Activated naive CD4-positive, alpha-beta T cell treated with anti-CD3 and anti-CD28 coated beads, Interleukin-2, amount 50 U/mL, for 16 hours (primary cell): ENCODE measurements at places on chromosomes 2 and 18.

GRCh38 chr2:41610501-41611190, 437.2 kb upstream of the PKDCC start:
- no peak for DNase-seq

- no peak for DNase-seq
These were observed 265.3 kb upstream of the PKDCC start for GRCh38 chr2:41782306-41783158.

GRCh38 chr2:170091436-170091835, 86.5 kb upstream of the MYO3B start:
- DNase-seq = no peak

- no peak for DNase-seq
These were observed 230.9 kb downstream of the LOXHD1 start for GRCh38 chr18:46426021-46426678.

DNA sequence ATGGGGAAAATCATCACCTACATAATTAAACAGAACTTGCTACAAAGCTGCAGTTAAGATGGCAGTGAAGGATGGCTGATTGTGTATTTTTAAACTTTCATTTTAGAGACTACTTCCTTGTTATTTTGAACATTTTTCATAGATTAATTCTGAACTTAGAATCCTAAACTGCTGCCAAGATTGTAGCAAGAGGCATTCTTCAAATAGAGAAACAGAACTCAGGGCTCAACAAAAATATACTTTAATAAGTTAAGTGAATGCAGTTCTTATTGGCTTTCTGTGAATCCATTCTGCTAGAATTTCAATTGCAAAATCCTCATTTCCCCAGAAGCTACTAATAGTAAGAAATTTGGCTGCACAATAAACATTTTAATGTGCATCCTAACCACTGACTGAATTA, 160.3 kb downstream of the L3MBTL4 start:
- DNase-seq = no peak

GRCh38 chr2:47062681-47063537, 92.2 kb downstream of the STPG4 start:
- DNase-seq = no peak

DNA sequence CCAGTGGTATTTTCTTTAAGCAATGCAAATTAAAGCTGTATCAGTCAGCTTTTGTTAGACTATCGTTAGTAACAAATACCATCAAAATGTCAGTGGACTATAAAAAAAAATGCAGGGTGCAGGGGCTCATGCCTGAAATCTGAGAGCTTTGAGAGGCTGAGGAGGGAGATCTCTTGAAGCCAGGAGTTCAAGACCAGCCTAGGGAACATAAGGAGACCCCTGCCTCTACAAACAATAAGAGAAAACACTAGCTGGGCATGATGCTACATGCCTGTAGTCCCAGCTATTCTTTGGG, 253.7 kb downstream of the MYCN start:
- DNase-seq = no peak

DNA sequence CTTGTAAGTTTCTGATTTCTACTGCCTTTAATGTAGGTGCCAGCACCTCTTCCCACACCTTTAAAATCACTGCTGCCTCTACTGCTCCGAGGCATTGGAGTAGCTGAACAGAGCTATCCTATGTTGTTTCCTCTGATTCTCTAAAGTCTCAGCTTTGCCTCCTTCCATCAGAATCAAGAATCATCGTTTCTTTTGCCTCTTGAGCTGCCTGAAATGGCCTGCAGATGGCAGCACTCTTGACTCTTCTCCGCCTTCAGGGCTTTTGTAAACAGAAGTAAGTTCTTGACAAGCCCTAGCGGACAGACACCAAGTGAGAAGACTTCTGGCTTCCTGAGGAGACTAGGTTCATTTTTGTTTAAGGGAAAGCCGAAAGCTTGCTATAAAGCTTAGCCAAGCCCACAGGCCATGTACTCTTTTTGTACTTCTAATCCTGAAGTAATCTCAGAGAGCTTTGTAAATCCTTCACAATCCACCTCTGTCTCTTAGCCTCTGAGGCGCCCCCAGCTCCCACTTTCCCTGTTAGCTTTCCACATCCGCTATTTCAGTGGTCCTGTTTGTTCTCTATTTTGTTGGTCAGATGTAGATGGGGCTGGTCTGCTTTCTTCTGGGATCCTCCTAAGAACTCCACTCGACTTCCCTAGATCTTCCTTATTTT, 48.4 kb downstream of the GTF3C3 start:
- peak; percentile 61 for DNase-seq

- no peak for DNase-seq
These were observed 50.0 kb downstream of the ERBB4 start for GRCh38 chr2:212488611-212489010.

GRCh38 chr18:35786365-35787042, 186.0 kb upstream of the RMP24 start:
- DNase-seq = no peak

- no peak for DNase-seq
These were observed 2.6 kb downstream of the GTF3C2 start for GRCh38 chr2:27353762-27354596.
